T-helper 2 cell treated with Interferon-gamma antibody and Interleukin-4, amounts not matched to agents 5 μg/mL and 100 μg/mL, for 36 hours (primary cell): ENCODE measurements at places on chromosomes 6 and 20.

DNA sequence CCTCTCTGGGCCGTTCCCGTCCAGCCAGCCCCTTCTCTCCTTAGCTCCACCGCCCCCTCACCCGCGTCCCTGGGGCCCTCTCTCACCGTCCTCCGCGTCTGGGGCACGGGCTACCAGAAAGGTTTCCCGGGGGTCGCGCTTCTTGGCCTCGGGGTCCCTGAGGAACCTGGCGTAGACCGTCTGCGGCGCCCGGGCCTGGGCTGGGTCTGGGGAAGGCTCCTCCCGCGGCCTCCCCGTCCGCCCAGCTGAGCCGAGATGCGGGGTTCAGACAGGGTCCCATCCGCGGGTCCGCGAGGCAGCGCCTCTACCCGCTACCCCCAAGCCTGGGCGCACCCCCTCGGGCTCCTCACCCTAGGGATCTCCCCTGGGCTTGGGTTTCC, 1.1 kb downstream of the TULP1 start:
- no peak for DNase-seq

- no peak for DNase-seq
These were observed 526.6 kb upstream of the JAG1 start for GRCh38 chr20:11200423-11200822.

GRCh38 chr6:75374961-75375400, 90.4 kb upstream of the TMEM30A start:
- DNase-seq: no peak

DNA sequence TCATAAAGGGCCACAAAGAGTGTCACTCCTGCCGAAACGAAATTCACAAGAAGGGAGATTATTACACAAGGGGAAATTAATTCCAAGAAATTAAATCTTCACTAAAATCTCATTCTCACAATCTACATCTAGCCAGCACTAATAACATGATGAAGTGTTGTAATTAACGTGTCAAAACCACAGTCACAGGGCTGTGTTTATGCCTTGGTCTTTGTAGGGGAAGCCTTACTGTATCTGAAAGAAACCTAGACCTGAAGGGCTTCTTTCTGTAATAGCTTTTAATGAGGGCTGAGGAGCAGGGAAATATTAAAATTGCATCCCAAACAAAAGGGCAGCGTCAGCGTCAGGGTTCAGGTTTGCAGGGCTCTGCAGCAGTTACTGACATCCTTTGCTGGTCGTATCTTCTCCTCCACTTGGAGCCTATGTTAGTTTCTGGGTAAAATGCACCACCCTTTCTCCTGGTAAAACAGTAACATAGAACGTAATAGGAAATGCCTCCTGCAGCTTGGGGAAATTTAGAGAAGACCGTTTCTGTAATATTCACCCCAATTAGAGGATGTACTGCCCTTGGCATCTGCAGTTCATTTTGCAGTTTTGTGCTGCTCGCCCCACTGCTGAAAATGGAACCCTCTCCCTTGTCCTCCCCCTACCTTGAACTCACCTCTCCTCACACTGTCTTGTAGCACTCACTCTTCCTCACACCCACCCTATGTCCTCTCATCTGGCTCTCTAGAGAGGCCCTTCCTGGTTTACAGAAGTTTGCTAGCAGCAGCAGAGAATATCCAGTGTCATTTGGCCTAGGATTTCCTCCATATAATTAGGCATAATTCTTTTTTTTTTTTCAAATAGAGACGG, 109.0 kb upstream of the TRAF3IP2 start:
- DNase-seq: no peak

GRCh38 chr6:28370440-28370839, 20.7 kb downstream of the ZKSCAN3 start:
- no peak for DNase-seq

DNA sequence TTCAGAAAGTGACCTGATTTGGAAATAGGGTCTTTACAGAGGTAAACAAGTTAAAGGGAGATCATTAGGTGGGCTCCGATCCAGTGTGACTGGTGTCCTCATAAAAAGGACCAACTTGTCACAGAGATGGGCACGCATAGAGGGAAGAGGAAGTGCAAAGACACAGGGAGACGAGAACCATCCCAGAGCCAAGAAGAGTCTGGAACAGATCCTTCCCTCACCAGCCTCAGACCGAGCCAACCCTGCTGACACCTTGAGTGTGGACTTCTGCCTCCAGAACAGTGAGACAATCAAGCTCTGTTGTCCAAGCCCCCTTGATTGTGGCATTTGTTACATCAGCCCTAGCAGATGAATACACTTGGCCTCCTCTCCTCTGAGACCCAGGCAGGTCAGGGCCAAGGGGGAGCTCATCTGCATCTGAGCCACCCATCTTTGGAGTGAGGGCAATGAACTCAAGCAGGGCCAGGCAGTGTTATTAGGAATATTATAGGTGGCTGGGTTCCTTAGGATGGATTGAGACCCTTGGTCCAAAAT, 22.2 kb upstream of the SCML4 start:
- DNase-seq: no peak

GRCh38 chr6:107458672-107459282, 587 bp downstream of the PDSS2 start:
- DNase-seq: no peak

DNA sequence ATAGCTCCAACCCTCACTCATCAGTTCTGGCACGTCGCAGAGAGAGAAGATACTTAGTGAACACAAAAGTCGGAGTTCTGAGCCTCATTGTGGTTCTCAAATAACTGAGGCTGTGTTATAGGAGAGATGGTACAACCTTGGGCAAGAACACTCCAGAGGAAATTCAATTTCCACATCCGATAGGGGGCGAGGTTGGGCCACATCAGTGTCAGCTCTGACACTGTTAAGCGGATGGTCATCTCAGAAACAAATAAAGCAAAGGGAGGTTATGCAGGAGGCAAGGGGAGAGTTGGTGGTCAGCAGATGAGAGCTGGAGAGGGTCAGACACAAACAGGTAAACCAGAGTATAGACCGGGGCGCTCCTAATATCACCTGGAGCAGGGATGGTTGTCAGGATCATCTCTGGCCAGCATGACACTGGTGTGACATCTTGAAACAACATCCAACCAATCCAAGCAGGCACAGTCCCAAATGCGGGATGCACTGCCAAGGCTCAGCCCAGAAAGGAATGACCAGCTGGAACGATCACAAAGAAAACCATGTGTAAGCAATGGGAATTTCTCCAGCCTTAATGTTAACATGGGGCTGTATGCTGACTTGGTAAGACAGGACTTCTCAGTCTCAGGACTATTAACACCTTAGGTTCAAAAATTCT, 331.8 kb downstream of the HACE1 start:
- DNase-seq: no peak

- no peak for DNase-seq
These were observed 2.5 kb upstream of the NAA20 start for GRCh38 chr20:20014659-20015058.

GRCh38 chr20:49853640-49854039, 41.0 kb downstream of the SLC9A8 start:
- DNase-seq: no peak

- DNase-seq: no peak
These were observed 1.0 kb downstream of the NR2E1 start for GRCh38 chr6:108166664-108167448.

DNA sequence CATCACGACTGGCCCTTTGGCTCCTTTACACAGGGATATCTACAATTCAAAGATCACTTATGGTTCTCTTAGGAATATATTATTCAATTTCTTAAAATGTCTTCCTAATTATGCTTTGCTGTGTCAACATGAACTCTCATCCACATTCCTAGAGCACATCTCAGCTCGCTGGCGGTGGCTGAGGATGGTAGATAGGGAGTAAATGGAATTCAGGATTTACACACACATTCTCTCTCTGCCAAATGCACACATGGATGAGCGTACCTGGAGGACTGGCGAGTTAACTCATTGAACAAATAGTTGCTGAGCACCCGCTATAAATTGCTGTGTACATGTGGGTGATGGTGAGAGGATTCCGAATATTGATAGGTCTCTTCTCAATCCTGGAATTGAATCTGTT, 4.8 kb upstream of the MRPS10 start:
- no peak for DNase-seq

DNA sequence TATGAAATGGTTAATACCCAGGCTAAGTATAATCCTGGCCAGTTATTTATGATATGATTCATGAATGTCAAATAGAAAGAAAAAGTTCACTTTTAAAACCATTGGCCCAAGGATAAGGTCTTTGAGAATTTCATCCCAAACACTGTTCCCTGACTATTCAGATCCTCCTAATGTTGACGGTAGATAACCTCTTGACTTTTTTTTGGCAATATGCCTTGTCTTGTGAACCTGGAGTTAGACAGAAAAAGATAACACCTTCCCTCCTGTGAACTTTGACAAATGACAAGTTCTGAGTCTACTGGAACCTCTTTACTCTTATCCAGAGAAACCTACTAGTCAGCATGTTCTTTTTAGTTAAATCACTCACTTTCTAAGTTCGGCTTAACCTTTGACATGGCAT, 166.8 kb upstream of the PREP start:
- DNase-seq: no peak

GRCh38 chr20:53609491-53610445, 16.1 kb upstream of the ZNF217 start:
- DNase-seq: peak; percentile 67

GRCh38 chr20:50208085-50208491, 17.5 kb downstream of the CEBPB start:
- DNase-seq: no peak

- no peak for DNase-seq
These were observed 272.1 kb upstream of the SGK1 start for GRCh38 chr6:134590004-134590403.

GRCh38 chr6:139988685-139989084, 614.2 kb upstream of the CITED2 start:
- DNase-seq: no peak

- no peak for DNase-seq
These were observed 137.8 kb upstream of the PHACTR1 start for GRCh38 chr6:12578751-12579150.

GRCh38 chr20:44734938-44735337, 10.7 kb upstream of the KCNK15 start:
- no peak for DNase-seq

DNA sequence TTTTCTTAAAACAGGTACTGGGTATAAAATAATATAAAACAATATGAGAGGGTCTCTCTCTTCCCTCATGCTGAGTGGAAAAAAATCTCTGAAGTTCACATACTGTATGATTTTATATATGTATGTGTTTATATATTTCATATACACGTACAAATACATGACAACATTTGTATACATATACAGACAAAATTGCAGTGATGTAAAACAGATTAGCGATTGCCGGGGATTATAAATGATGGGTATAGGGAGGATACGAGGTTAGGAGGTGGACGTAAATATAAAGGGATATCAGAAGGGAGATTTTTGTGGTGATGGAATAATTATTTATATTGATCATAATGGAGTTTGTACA, 194.8 kb upstream of the PRSS16 start:
- no peak for DNase-seq

DNA sequence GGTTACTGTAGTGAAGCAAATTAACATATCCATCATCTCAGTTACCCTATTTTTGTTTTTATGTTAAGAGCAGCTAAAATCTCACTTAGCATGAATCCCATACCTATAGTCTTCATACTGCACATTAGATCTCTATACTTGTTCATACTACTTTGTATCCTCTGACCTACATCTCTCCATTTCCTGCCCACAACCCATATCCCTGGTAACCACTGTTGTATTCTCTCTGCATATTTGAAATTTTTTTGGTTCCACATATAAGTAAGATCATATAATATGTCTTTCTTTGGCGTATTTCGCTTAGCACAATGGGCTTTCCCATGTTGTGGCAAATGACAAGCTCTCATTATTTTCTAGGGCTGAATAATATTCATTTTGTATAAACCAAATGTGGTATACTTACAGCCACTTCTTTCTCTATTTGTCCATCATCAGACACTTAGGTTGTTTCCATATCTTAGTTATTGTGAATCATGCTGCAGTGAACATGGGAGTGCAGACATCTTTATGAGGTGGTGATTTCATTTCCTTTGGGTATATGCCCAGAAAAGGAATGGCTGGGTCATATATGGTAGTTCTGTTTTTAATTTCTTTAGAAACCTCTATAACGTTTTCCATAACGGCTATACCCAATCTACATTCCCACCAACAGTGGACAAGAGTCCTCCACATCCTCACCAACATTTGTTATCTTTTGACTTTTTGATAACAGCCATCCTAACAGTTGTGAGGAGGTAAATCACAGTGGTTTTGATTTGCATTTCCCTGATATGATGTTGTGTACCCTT, 39.8 kb downstream of the BACH2 start:
- peak; percentile 51 for DNase-seq

- no peak for DNase-seq
These were observed 11.6 kb downstream of the SOX4 start for GRCh38 chr6:21605166-21605565.

DNA sequence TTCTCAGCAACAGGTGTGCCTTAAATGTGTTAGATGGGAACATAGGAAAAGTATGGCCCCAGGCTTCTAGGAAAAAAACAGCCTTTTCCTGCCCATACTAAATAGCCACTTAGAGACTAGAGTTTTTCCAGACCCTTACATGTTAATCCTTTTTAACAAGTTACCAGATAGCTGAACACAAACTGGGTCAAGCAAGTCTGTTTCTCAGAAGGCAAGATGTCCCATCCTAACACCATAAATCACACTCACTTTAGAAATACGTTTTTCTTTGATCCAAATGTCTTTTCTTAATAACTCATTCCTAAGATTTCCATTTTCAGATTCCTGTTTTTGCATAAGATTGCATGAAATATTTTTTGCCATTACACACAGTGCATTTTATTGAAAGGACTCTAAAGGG, 241.3 kb downstream of the KCNQ5 start:
- DNase-seq: no peak

DNA sequence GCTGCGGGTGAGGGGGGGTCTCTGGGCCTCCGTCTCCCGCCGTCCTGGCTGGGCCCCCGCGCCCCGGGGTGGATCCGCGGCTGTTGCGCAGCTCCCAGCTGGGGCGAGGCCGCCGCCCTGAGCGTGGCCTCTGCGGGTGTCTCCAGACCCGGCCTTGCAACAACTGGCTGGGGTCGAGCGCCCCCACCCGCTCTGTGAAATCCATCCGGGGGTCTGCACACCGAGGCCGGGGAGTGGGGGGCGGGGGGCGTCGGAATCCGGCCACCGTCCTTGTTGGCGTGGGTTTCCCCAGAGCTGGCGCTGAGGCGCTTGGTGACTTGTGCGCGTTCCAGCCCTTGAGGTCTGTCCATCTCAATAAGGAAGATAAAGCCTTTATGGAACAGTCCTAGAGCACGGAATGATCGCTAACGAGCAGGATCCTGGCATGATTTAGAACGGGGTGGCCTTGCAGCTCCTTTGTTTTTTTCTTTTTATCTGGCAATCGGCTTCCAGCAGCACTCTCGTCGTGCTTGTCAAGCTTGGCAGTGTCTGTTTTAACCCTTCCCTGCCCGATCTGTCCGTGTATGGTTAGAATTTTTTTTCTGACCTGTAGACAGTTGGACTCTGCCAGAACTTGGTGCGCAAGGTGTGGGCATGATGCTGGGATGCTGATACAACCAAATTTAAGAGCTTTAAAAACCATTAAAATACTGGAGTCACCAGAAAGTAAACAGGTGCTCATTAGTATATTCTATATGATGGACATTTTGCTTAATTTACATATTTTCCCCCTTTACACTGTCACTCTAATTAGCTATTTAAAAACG, 675 bp downstream of the DSTN start:
- peak; percentile 27 for DNase-seq

- DNase-seq: no peak
These were observed 173.7 kb upstream of the SSTR4 start for GRCh38 chr20:22861231-22861980.

GRCh38 chr6:148981515-148981914, 234.7 kb downstream of the UST start:
- DNase-seq: no peak

GRCh38 chr6:3890047-3890446, 40.9 kb downstream of the FAM50B start:
- DNase-seq: no peak

GRCh38 chr20:9510911-9511310, 3.5 kb upstream of the LAMP5 start:
- DNase-seq: no peak
